ENCODE measurements at places on chromosomes 12 and 14. TPM values are rescaled to one million over a fixed set of nuclear protein-coding genes. Genes with fewer than 3 reads are reported as not detected.

DNA sequence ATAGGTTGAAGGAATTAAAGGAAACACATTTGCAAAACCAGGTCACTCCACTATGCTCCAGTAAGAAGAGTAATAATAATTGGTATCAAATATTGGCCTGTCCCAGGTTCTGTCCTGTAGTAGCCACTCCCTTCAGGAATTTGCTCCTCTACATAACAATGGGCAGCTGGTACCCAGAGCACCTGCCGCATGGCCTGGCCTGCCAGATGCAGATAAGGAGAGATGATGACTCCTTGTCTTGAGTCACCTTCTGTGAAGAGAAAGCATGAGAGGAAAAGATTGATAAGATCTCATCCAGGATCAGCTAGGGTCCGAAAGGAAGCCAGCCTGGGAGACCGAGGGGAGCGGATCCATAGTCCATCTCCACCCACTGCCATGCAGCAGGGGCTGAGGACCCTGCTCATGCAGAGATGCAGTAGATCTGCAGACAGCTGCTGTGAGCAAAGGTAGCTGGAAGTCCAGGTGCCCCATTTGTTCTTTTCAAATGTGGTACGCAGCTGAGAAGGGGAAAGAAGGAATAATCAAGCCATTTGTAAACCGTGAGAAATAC is 24.3 kb downstream of the VCPKMT start:
- no peaks in the 10 kb centered on the region for H3K36me3 ChIP-seq
- H3K27ac ChIP-seq = no peak overlapping the region
- DNase-seq = no peak

DNA sequence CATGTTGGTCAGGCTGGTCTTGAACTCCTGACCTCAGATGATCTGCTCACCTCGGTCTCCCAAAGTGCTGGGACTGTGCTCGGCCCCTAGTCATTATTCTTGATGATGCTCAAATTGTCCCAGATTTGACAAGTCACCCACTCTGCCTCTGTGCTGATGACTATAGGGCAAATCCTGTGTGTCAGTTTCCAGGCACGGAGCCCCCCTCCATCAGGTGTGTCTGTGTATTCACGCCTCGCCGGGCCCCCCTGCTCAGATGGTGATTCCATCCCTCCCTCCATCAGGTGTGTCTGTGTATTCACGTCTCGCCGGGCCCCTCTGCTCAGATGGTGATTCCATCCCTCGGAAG is 4.3 kb upstream of the GPR132 start:
- no peaks in the 10 kb centered on the region for H3K36me3 ChIP-seq
- H3K27me3 ChIP-seq = no peaks in the 10 kb centered on the region
- no peak overlapping the region for H3K27ac ChIP-seq
- no peak for DNase-seq
- peaks cover 20% of the 10 kb centered on the region for H3K4me1 ChIP-seq

PMCH gene
- total RNA-seq = not detected

RHOJ gene
- total RNA-seq = not detected

WDHD1 gene
- total RNA-seq = 47.1 TPM

BCL11B gene
- 0.73 TPM for total RNA-seq
